Endodermal cell (in vitro differentiated cells): ENCODE measurements at places on chromosomes 4 and X.

GRCh38 chr4:140720387-140721304 is 35.5 kb downstream of the TBC1D9 start:
- no peak for DNase-seq

DNA sequence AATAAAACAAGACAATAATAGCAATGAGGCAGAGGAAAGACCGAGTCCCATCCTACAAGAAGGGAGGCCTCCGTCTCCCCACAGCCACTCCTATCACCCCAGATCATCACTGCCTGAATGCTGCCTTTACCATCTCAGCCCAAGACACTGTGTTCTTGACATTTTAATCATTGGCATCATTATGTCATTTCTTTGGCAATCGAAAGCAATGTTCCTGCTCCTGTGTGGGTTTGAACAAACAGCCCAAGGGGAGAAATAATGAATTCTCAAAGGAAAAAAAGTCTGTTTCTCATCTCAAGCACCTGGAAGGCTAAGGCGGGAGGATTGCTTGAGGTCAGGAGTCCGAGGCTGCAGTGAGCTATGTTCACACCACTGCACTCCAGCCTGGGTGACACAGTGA is 73.0 kb upstream of the ACSL1 start:
- no peak for DNase-seq

GRCh38 chr4:154625971-154626370 is 13.5 kb upstream of the FGG start:
- no peak for DNase-seq

DNA sequence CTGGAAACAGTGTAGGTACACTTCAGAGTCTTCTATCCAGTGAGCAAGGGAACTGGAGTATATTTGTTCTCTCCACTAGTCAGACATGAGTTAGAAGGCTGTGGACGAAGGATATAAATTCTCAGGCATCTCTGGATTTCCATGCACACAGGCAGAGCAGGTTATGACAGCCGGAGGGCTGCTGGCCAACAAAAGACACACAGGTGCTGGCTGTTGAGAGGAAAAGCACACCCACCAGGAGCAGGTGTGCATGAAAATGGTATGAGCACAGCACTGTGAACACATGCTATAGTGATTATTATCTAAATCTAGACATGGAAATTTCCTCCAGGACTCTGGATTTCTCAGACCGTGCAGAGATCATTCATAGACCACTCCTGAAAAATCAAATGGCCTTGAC is 444.7 kb upstream of the RPS6KA3 start:
- DNase-seq = no peak

- no peak for DNase-seq
These were observed 66.4 kb downstream of the STAP1 start for GRCh38 chr4:67624939-67625338.

DNA sequence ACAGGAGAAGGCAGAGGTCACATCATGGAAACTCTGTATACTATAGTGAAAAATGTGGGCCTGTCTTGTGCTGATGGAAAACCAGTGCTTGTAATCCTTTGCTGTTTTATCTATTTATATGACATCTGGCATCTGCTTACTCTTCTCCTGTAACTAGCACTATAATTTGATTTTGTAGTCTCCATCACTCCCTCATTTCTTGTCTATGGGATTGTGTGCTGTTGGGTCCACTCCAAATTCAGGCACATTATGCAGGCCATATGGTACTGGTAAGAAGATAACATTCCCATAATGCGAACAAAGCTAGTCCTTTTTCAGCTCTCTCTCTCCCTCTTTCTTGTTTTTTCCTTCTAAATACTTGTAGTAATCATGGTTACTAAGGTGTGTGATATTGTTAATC is 581.2 kb upstream of the IGFBP7 start:
- DNase-seq = no peak

DNA sequence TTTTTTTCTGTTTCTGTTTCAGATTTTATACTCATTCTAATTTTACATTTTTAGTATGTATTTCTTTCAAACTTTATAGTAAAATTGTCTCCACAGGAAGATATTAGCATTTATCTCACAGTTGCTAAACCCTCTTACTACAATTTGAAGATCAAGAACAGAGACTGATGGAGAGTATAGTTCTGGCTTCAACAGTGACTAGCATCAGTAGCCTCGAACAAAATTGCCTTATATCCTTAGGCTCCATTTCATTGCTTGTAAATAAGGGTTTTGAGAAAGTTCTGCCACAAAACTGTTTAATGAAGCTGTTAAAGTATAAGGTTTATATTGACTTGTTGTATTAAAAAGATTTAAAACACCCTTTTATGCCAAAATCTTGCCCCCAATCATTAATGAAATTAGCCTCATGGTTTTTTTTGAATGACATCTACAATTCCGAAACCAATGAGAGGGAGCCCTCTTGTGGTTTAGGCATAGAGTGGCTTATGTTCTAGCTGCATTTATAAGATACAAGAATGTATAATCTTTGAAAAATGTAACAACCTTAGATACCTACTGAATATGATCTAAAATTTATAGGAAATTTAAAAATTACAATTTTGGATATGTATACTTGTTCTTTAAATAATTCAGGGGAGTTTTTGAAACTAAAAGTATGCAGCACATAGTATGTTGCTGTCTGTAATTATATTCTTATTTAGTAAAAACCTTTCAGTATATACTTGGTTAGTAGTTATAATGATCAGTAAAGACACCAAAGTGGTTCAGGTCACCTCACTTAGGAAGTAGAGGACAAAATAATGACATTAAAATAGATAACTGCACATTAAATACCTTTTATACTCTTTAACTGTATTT is 109.8 kb upstream of the HPGD start:
- DNase-seq = no peak

DNA sequence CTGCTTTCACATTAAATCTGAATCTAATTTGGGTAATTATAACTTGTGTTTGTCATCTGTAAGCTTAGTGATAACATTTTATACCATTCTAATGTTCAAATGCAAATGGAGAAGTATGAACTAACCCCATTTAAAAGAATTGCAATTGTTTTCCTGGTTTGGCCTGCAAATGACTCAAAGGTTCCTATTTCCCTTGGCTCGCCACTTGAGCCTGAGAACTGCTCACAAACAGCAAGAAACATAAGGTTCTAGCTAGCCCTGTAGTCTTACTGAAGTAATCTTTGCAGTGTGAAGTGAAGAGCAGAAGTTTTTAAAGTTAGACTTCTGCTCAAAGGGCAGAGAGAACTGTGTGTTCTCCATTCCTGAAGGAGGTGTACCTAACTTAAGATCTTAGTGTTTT is 27.2 kb downstream of the UPRT start:
- DNase-seq = no peak

GRCh38 chr4:10656420-10656819 is 28.1 kb downstream of the CLNK start:
- no peak for DNase-seq

- no peak for DNase-seq
These were observed 164.6 kb downstream of the PRKX start for GRCh38 chrX:3548765-3549391.

DNA sequence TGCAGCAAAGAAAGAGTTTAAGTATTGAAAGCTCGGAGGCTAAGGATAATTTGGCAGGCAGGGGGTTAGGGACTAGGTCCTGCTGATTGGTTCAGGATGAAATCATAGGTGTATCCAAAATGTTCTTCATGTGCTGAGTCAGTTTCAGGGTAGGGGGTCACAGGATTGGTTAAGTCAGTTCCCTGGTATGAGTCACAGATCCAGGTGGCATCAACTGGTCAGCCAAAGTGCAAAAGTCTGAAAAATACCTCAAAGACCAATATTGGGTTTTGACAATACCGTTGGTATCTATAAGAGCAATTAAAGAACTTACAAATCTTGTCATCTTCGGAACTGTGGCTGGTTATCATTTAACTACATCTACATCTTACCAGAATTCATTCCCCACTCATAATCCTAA is 25.6 kb upstream of the PRDM8 start:
- DNase-seq = no peak

DNA sequence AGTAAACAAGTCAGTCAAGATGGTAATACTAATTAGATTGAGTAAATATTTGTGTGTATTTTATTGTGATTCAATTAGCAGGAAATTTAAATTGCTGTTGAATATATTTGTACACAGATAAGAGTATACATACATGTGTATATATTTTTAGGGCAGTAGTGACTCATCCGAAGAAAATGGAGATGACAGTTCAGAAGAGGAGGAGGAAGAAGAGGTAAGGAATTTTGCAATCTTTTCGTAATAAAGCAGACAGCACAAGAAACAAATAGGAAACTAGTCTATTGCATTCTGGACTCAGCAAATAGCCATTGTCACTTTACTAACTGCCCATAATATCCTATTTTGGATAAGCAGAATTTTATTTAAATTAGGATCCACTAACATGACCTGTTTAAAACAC is 6.6 kb downstream of the IBSP start:
- DNase-seq = no peak

GRCh38 chr4:8545439-8545765 is 34.8 kb upstream of the GPR78 start:
- no peak for DNase-seq

DNA sequence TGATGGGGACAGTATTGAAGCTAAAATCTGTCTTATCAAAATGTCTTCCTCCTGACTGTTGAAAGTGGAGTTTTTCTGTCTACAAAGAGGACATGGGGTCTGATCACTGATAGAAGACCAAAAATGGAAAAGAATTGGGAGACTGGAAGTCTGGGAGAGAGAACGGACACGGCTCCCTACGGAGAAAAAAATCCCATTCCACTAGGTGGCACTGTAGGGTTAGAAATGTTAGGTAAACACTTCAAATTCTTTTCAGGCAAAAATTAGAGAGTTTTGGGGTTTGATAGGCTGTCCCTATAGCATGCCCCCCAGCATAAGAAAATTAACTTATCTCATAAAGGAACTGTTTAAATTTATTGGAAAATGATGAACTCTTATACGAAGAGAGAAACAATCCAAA is 200.5 kb downstream of the FAM133A start:
- DNase-seq = peak; percentile 68

DNA sequence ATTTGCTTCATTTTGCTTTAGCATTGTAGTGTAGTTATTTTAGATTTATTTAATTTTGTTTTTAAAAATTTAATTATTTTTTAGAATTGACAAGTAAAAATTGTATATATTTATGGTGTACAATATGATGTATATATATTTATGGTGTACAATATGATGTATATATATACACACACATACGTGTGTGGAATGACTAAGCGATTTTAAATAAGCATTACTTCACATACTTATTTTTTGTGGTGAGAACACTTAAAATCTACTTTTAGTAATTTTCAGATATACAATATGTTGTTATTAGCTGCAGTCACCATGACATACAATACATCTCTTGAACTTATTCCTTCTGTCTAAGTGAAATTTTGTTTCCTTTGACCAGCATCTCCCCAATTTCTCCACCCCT is 172.9 kb downstream of the SPRY1 start:
- no peak for DNase-seq

DNA sequence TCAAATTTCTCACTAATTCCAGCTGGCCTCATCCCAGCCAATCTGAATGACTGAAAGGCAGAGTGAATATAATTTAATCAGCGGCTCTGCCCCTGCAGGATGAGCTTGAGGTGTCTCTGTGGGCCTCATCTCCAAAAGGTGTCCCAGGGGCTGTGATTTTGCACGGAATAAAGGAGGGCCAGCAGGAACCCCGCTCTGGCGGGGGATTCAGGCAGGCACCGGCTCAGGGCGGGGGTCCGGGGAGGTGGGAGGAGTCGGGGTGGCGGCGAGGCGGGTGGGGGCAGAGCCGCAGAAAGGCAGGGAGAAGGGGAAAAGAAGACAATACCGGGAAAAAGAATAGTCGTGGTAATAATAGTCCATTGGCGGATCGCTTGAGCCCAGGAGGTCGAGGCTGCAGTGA is 16.0 kb upstream of the ERCC6L start:
- DNase-seq = no peak

- DNase-seq = no peak
These were observed 121.3 kb downstream of the PRDM5 start for GRCh38 chr4:120801137-120801758.

DNA sequence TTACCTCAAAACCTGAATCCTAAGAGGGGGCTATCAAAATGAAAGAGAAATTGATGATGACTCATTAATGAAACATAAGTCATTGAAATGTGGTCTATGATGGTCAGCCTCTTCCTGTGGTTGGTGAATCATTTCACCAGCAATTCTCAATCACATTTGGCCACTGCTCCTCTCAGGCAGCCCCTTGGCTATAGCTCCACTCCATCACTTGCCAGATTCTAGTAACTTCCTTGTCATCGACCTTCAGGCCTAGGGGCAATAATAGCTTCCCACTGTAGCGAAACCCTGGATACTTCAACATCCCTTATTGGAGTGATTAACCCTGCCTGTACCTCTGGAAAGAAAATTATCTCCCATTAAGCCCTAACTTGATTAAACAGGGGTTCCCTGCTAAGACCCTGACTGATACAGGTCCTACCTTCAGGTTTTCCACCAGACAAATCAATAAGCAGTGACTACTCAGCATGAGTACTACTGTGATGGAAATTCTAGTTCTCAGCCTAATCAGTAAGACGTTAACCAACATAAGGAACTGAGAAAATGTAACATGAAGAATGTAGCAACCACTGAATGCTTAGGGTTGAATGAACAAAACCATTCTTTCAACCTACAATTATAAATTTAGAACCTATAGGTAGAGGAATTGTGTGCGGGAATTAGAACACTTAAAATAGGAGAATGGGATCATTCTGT is 30.4 kb downstream of the ADH7 start:
- DNase-seq = no peak

GRCh38 chrX:155132110-155132509 is 60.8 kb downstream of the BRCC3 start:
- no peak for DNase-seq

- no peak for DNase-seq
These were observed 234.3 kb upstream of the HHIP start for GRCh38 chr4:144411700-144412099.

DNA sequence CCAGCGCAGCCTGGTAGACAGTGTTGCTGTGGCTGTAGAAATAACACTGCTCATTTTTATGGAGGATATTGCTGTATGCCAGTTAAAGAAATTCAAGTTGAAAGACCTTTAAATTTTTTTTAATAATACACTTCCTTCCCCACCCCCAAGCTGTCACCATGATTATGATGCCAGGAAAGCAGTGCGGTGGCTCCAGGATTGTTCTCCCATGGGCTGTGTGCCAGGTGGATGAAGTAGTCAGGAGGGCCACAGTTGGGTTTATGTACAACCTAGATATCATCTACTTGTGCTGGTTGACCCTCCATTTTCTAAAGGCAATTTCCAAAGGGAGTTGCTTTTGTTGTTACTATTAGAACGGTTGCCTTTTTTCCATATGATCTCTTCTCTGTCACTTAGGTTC is 136.6 kb downstream of the AFF1 start:
- no peak for DNase-seq

DNA sequence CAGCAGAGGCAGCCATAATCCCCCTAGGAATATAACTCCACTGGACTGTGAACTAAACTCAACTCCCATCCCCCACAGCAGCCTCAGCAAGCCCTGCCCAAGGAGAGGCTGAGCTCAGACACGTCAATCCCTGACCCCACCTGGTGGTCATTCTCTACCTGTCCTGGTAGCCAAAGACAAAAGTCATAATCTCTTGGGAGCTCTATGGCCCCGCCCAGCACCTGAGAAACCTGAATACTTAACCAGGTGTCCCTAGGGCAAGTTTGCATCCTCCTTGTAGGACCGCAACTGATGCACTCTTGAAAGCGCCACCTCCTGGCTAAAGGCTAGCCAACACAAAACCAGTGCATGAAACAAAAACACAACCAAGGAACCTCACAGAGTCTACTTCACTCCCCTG is 18.4 kb downstream of the CT47B1 start:
- DNase-seq = peak; percentile 91

- peak; percentile 89 for DNase-seq
These were observed 1.4 kb downstream of the FGF2 start for GRCh38 chr4:122827879-122828601.
